ENCODE measurements at places on chromosomes 4 and X.

DNA sequence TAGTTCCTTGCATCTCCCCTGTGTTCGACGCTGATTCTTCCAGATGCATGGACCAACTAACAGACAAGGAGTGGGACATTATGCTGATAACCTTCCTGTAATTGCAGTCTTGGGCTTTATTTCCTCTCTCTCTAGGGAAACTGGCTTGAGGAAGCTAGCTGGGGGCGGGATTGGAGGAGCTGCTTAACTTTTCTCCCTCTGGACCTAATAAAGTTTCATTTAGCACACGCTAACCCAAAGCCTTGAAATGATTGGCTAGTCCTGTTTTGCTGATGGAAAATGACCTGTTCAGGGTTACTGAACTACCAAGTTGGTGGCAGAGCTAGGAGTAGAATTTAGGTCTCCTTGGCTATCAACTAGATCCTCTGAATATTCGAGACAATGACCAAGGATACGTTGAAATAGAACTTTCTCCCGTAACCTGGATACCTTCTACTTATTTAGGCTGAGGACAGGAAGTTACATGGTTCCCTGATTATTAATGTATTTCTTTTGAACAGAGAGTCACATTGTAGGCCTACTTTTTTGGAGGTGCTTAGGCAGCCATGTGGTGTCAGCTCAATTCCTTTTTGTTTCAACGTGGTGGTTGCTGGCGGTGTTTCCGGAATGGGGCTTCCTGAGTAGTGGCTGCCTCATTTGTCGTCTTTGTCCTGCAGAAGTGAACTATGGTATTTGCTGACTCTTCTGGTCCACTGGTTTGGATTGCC lies 2.0 kb downstream of the PGK1 start:
- DNase-seq = no peak

GRCh38 chrX:2282490-2283090 lies 218.2 kb downstream of the DHRSX start:
- no peak for DNase-seq

- DNase-seq = no peak
Observed at GRCh38 chrX:10634392-10635161, 14.2 kb upstream of the MID1 start.

GRCh38 chr4:19429684-19430083 lies 822.0 kb upstream of the SLIT2 start:
- no peak for DNase-seq

- peak; percentile 22 for DNase-seq
Observed at GRCh38 chrX:111095974-111096895, at the start of gene PAK3. TSS of gene PAK3 (plus strand) at chrX:111096191. CDS start at chrX:111123104, 26,913 bp downstream.

DNA sequence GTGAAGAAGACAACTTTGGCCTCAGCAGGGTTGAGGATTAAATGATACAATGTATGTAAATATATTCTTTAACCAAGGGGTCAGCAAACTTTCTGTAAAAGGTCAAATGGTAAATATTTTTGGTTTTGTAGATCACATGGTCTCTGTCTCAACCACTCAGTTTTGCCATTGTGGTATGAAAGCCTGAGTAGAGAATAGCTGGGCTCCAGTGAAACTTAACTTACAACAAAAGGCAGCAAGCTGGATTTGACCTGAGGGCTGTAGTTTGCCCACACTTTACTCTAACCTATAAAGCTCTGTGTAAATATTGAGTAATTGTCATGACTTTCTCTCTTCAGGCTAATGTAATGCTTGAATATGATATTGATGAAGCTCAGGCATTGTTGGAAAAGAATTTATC lies 19.6 kb downstream of the VBP1 start:
- no peak for DNase-seq

GRCh38 chr4:156476359-156476758 lies 495.2 kb downstream of the PDGFC start:
- DNase-seq = no peak

DNA sequence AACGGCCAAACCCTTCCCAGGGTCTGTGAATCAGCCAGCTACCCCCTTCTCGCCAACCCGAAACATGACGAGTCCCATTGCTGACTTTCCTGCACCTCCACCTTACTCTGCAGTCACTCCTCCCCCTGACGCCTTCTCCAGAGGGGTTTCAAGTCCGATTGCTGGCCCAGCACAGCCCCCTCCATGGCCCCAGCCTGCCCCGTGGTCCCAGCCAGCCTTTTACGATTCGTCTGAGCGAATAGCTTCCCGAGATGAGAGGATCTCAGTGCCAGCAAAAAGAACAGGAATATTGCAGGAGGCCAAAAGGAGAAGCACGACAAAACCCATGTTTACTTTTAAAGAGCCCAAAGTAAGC lies 105.1 kb upstream of the MYOZ2 start:
- no peak for DNase-seq

Measured in T follicular helper cell (primary cell).